Nephron progenitor cell (in vitro differentiated cells): ENCODE measurements at places on chromosomes 3 and 15.

DNA sequence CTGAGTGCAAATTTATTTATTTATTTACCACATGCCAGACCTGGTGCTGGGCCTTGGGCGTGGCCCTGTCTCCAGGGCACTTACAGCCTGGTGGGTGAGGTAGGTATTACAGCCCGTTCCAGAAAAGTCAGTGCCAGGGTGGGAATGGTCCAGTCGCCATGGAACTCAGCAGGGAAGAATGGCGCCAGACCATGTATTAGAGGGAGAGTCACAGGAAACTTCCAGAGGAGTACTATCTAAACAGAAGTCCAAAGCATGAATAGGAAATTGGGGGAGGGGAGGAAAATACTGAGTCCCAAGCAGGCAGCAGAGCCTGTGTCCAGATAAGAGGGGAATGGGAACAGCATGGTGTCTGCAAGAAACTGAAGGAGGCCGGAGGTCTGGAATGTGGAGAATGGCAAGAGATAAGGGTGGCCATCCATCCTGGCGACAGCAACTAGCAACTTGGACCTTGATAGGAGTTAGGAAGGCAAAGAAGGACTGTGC, 27.0 kb downstream of the SH3BP5 start:
- no peak for DNase-seq

- DNase-seq, result no peak
Measured at GRCh38 chr3:20173844-20174410, 12.1 kb downstream of the SGO1 start.

DNA sequence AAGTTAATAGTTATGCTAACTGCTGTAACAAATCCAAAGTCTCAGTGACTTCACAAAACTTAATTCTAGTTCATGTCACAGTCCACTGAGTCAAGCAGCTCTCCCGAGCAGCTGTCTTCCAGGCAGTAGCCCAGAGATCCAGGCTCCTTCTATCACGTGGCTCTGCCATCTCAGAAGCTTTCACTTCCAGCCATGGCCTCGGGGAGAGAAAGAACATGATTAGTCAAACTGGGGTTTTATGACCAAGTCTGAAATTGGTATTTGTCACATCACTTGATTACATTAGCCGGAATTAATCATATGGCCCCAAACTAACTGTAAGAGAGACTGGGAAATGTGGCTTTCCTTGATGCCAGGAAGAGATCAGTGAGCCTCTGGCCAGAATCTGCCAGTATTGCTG, 70.2 kb upstream of the DGKG start:
- DNase-seq, result no peak

- DNase-seq, result no peak
Measured at GRCh38 chr15:99619712-99620111, 53.9 kb downstream of the MEF2A start.

GRCh38 chr15:70313099-70314017, 215.6 kb upstream of the TLE3 start:
- DNase-seq, result no peak
